ENCODE measurements at places on chromosomes 4 and X.

DNA sequence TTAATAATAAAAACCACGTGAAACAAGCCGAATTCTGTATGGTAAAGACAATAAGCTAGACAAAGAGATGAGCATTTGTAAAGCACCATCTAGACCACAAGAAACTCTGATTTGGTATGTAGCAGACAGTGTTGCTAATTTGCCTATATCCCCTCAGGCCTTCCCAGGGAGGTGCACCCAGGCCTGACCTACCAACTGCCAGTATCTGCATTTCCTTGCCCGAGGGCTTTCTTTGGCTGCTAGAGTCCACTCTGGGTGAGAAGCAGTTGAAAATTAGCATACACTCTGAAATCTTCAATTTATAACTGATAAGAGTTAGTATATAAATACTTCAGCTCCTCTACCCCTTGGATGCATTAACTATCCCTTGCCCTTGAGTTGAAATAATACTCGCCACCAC lies 37.4 kb upstream of the IL1RAPL1 start:
- no peak for DNase-seq

DNA sequence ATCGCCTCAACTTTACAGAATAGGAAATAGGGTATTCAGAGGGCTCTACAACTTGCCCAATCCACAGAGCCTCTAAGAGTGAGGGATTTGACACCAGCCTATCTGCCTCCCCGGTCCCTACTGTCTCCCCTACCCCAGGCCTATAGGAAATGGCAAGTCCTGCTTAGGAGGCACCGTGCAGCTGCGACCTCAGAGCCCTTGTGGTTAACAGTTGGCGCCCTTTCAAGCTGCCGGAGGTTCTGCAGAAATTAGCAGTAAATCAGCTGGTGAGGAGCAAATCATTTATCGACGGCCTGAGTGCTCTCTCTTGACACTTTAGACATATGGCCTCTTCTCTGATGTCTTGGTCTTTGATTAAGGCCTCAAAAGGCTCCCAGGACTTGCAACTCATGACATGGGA lies 96.9 kb downstream of the CLNK start:
- no peak for DNase-seq

GRCh38 chrX:123990169-123990568 lies 28.7 kb downstream of the STAG2 start:
- DNase-seq, result no peak

- DNase-seq, result no peak
These were observed 76.2 kb upstream of the PAQR3 start for GRCh38 chr4:79015411-79015810.

- DNase-seq, result no peak
These were observed 92.5 kb upstream of the PAGE3 start for GRCh38 chrX:55357236-55357635.

DNA sequence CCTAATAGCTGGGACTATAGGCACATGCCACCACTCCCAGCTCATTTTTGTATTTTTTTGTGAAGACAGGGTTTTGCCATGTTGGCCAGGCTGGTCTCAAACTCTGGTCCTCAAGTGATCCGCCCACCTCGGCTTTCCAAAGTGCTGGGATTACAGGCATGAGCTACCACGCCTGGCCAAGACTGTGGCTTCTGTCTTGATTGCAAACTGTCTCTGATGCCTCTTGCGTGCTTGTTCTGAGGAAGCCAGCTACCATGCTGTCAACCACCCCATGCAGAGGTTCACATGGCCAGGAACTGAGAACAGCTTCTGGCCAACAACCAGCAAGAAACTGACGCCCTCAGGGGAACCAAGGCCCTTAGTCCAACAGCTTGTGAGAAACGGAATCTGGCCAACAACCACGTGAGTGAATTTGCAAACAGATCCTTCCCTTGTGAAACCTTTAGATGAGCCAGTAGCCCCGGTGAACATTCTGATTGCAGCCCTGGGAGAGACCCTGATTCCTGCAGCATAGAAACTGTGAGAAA lies 71.2 kb downstream of the SUPT20HL2 start:
- DNase-seq, result peak; percentile 89

DNA sequence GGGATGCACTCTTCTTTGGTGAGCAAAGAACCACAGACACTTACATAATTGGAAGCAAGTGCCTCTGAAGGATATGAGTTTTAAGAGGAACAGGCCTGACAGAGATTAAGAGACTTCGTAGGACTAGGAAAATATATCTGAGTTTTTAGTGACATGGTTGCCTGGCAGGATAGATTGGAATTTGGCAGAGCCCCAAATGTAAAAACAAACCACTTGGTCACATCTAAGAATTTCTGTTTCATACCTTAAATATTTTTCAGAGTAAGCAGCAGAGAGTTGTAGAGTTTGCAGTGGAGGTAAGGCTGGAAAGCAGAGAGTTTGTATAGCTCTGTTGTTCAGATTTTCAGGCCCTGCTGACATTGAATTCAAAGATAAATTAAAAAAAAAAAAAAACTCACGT lies 150.1 kb upstream of the MAGEB2 start:
- DNase-seq, result peak; percentile 27

DNA sequence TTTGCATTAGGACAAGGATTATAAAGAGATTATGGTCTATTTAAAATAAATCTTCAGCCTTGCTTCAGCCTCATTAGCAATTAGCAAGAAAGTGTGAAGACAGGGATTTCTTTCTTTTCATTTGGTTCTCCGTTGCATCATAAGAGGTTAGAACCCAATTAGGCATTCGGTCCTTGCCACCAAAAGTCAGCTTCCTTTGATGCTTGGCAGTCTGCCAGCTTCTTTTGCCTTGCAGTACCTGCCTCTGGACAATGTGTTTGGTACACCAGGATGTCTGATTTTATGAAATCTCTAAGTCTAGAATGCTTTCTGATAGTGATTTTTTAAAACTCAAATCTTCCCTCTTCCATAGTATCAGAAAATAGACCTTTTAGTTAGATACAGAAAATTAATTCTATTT lies 12.4 kb downstream of the SMIM20 start:
- DNase-seq, result no peak

DNA sequence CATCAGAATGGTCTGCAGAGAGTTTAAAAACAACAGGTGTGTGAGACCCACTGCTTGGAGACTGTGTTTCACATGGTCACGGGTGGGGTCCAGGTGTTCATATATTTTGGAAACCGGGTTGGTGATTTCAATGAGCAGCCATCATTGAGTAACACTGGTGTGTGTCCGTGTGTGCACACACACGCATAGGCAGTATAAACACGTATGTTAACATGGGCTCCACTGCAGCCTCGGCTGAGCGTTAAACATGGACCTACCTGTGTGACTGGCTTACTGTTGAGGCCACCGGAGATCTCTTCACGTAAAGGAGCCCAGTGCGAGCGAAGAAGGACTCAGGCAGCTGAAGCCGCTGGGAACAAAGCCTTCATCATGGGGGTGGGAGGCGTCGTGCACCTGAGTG lies 56.9 kb upstream of the TLR3 start:
- DNase-seq, result no peak

DNA sequence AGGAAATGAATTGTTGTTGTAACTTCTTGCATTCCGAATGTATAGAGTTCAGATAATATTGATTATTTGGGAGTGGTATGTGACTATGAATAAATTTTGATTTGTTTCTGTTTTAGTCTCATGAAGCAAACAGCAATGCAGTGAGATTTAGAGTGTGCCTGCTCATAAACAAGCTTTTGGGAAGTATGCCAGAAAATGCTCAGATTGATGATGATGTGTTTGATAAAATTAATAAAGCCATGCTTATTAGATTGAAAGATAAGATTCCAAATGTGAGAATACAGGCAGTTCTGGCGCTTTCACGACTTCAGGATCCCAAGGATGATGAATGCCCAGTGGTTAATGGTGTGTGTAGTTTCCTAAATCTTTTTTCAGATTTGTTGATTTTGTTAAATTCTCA lies 2.0 kb downstream of the NCAPG start:
- no peak for DNase-seq

- DNase-seq, result no peak
These were observed 89.0 kb upstream of the BMPR1B start for GRCh38 chr4:94668724-94669123.

DNA sequence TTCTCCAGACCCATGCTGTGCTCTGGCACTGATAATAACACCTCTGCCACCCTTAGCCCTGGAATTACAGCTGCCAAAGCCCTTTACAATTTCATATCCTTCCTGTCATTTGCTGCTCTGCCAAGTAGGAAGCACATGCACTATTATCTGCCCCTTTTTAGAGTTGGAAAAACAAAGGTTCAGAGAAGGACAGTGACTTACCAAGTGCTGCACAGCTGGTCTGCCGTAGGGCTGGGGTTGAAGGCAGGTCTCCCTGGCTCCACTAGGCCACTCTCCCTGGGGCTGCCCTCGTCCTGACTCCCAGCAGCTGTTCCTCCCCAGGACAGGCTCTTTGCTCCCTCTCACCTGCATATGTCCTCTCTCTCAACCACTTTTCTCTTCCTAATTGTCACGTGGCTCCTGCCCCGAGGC lies 73.4 kb downstream of the ANAPC4 start:
- no peak for DNase-seq

DNA sequence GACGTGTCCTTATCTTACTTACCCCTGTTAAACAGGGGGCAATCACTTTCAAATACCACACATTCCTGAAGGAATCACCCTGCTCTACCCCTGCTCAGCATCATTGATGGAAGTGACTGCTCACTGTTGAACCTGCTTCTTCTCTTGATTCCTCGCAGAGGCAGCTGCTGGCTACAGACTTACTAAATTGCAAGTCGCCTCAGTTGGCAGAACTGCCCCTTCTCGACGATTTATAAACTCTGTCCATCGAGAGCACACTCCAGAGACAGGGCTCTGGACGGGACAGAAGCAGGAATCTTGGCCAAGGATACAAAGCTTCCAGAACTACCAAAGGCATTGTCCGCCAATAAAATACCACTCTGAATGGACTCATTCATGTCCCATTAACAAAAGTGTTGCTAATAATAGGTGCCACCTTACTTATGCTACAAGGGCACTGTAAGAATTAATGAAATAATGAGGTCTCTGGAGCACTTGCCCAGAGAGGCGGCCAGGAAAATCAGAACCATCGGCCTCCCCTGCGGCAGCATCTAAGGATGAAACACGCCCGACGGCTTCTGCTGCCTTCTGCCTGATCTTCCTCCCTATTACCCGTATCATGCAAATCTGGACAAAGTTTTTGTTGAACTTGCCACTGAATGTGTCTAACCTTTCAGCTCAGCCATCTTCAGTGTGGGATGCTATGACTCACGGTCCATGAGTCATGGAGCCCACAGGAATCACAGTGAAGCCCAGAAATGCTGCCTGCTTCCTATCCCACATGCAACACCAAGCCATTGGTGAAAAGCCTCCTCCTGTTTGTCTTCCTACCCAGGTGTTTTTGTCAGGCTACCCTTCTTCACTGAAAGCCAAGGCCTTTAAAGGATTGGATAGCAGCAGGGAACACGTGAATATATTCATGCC lies 164.9 kb downstream of the MAML3 start:
- peak; percentile 94 for DNase-seq

DNA sequence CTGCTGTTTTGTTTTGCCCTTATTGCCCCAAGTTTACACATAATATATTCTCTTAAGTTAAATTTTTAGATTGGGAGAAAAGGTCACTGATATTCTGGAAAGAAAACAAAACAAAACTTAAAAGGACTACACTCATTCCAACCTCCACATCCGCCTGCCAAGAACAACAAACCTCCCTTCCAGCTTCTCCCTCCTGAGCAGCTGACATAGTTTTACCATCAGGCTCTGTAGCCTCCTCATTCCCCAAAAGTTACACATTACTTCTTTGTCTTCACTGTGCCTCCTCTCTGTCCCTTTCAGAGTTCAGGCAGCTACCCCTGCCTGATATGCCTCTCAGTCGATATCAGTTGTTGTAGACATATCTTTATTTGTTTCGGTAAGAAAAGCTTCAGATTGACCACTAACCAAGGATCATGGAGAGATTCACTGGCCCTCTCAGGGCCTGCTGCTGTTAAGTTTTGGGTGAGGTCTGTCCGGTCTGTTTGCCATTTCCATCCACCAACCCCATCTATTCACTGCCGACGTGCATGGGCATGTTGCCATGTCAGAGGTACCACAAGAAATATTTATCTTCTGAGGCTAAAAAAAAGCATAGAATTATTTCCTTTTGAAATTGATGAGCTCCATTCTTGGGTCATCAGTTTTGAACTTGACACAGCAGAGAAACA lies 164.1 kb downstream of the GASK1B start:
- peak; percentile 54 for DNase-seq

DNA sequence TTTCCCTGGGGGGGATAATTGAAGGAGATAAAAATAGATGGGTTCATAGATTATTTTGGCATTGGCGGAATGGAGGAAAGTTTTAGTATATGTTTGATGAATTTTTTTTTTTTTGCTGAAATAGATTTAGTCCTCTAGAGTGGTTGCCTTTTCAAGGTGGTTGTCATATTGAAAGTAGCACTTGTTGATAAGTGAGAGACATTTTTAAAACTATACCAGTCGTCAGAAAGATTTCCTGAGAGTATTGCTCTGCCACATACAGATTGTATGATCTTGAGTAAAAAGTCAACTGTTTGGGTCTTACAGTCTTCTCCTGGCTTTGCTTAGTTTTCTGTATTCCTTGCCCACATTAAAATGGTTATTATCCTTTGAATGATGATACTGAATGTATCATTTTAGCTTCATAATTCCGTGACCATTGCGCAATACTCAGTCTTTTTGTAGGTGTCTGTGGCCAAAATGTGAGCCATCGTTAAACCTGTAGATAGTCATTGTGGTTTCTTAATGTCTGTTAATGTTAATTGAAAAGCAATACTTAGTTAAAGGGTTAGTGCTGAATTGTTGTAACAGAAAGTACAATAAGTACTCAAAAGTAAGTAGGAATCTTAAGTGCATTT lies 7.1 kb downstream of the SMARCAD1 start:
- no peak for DNase-seq

GRCh38 chr4:112318239-112319142 lies 21.3 kb downstream of the ALPK1 start:
- DNase-seq, result no peak

DNA sequence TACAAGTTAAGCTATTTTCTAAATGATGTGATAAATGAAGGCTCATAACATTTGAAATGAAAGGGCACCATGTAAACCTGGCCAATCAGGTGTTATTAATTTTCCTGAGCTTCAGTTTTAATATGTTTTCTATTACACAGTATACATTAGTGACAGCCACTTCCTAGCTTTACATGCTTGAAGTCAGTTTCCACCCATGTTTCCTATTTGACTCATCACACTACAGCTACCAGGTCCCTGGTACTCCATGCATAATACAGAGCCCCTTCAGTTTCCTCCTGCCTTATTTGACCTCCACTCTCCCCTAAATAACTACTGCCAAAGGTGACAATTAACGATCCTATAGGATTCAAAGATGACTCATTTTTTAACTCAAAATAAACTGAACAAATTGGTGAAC lies 18.3 kb downstream of the ZNF518B start:
- DNase-seq, result no peak

DNA sequence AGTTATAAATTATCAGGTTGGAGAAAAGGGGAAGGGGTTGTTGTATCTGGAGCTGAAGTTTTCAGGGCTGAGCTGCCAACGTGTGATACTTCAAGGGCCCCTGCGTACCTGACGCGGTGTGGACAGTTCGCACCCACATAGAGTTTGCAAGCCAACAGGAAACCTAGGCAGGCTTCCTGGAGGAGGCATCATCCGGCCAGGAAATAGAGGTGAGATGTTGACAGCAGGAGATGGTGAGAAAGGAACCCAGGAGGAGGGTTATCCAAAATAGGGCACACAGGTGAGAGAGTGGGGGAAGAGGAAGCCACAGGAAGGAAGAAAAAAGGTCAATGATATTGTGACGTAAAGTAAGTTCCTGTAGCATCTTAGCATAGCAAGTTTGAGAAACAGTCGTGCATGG lies 127.2 kb downstream of the DHRSX start:
- no peak for DNase-seq

- DNase-seq, result peak; percentile 56
These were observed 17.0 kb upstream of the PAPSS1 start for GRCh38 chr4:107736924-107737448.
